ENCODE measurements at places on chromosomes 7 and 10.

DNA sequence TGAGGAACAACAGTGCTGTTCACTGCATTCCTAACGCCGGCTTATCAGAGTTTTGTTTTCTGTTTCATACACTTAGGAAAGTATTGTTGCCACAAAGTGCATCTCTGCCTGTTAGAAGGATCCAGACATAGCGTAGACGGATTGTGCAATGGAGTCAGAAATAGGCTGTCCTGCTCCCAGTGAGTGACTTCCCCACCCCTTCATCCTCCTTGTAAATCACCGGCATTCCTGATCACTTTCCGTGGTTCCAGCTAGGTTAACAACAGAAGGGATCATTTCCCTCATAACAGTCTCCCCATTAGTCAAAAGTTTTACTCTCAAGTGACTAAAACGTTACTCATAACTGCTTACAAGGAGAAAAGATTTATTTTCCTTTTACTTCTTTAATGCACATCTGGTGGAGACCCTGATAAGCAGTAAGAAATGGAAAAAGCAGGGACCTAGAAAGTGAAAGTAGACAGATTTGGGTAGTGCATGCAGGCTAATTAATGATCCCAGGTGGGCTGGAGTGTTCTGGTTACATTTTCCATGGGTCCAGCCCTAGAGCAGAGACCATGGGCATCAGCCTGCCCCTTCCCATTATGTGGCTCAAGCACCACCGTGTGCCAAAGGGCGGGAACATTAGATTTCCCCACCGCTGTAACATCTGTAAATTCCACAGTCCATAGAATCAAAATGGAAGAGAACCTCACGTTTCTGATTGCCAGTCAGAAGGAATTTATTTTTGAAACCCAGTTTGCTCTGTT is 395.1 kb upstream of the GALNT17 start:
- no peak for DNase-seq

DNA sequence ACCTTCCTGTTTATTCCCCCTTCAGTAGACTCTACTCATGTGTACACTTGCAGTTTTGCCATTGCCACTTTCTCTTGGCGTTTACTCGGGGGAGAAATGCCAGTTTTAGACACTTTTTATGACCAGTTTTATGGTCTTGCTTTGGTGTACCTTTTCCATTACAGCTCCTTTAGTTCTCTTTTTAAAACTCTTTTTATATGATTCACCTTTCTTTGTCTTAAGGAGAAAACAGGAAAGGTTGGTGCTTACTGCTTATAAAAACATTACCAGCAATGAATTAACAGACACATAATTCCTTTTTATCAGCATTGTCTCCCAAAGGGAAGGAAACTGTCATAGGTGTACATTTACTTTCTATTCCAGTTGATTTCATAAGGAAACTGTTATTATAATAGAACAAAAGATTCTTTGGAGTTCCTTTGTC is 11.9 kb downstream of the TSPAN13 start:
- no peak for DNase-seq

DNA sequence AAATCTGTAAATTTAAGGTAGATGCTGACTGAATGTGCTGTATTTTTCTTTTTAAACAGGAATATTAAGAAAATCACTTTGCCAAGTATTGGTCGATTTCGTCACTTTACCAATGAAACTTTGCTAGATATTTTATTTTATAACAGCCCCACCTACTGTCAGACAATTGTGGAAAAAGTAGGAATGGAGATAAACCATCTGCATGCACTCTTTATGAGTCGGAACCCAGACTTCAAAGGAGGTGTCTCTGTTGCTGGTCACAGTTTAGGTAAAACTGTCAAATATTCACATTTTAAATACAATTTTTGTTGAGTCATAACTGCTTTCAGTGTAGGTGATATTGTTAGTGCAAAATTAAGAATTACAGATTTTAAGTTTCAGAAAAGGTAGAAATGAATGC is 25.2 kb downstream of the SEC23IP start:
- peak; percentile 19 for DNase-seq

DNA sequence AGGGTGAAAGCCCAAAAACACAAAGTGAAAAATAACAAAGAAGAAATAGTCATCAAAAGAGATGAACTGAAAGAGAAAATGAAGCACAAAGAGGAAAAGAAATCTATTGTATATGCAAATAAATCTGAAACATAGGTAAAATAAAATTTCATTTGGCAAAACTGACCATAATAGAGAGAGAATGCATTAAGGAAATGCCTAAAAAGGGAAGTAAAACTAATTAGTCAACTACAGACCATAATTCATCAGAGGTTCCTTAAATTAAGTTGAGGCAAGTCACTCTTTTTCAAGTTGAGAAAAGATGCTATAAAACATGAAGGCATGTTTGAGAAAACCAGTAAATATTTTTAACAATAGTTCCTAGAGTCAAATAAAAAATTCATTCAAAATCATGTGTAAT is 233.3 kb downstream of the LRRN3 start:
- peak; percentile 33 for DNase-seq

DNA sequence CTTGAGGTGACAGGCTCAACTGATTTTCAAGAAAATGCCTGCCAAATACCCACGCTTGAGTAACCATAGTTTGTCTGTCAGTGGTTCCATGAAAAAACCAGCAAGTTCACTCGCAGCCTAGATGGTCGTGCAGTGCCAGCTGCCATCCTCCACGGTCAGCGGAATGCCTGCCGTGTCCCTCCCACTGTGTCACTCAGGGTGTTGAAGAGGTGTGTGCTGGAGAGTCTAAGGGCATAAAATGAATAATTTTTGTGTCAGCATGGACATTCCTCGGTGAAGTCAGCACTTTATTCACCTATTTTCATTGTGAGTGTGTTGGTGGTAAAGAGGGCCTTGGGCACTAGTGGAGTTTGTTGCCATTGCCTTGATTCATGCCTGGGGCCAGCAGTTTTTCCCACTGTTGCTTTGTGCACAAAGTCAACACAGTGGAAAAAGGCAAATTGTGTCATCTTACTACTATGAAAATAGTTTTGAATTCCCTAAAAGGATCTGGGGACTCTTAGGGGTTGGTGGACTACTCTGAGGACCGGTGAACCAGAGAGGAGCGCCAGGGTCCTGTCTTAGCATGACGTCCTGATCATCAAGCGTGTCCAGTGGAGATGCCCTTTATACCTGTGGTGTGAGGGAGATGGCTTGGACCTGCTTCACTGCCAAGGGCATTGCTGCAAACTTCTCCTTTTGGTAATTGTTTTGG is 17.6 kb downstream of the MINDY4 start:
- DNase-seq = no peak

DNA sequence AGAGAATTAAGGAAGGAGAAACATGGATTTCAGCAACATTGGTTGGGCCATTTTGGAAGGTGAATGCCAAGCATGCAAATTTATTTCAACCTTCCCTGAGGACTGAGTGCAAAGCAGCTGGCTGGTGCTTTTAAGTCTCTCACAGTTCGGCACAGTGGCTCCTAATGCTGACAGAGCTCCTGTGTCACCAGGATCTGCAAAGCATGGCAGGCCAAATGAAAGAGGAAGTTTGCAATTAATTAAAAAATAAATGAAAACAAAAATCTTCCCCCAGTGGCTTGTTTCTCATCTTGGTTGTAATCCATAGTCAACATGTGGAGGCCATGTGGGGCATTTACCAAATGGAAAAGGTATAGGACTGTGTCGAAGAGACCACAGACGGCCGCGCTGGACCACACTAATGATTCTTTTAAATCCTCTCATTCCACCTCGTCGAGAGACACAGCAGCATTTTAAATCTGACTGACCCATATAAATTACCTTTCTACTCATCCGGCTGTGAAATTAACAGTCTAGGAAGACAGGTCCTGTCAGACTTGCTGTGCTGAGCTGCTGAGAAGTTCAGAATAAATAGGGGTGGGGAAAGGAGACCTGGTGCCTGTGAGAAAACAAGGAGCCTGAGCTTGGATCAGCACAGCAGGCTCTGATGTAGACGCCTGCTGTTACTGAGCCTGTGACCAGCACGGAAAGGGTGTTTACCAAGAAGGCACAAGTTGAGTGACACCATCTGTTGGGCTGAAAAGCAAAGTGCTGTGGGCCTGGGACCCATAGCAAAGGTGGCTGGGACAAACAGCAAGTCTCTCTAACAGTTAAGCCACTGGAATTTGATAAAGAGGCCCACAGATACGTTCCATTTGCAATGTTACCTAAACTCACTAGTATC is 136.0 kb upstream of the COL1A2 start:
- no peak for DNase-seq

DNA sequence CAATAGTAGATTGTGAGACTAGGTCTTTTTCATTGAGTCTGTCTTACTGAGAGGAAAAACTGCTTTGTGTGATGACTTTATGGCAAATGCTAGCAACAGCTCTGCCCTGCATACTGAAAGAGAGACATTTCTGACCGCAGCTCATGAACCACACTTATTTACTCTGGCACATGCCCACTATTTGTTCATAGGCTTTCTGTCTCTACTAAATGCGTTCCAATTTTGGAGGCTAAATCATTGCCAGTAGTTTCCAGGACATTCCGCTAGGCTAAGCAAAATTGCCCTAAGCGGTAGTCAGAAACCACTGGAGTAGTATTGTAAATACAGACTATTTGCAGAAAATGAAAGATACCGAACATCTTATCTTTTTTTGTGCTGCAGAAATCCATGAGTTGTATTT is 55.6 kb upstream of the DLX6 start:
- DNase-seq = no peak

DNA sequence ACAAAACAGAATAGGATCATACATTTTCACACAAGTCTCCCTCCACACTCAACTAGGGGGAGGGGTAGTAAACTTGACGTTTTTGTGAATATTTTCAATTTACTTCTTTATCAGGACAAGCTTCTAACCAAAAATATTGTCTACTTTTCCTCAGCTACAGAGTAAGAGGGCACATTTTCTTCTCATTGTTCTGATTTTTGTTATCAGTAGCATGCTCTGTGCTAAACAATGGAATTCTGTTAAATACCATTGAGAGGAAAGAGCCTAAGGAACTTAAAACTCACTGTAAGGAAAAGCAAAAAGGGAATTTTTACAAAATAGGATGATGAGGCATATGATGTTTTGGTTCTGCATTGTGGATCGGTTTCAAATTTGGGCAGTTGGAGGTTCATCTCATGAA is 41.2 kb downstream of the ANLN start:
- no peak for DNase-seq

DNA sequence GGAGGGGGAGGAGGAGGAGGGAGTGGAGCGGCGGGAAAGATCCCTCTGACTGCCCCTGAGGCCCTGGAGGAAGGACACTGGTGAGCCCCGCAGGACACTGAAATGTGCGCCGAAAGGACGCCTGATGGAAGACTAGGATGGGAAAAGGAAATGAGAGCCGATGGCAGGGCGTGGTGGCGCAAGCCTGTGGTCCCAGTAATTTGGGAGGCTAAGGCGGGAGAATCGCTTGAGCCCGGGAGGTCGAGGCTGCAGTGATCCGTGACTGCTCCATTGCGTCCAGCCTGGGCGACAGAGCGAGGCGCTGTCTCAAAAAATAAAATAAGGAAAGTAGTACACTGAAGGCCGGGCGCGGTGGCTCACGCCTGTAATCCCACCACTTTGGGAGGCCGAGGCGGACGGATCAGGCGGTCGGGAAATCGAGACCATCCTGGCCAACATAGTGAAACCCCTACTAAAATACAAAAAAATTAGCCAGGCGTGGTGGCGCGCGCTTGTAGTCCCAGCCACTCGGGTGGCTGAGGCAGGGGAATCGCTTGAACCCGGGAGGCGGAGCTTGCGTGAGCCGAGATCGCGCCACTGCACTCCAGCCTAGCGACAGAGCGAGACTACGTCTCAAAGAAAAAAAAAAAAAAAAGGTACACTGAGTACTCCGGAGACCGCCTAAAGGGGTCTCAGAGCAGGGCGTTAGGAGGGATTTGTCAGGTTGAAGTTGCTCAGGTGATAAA is 561 bp upstream of the HNRNPF start:
- peak; percentile 73 for DNase-seq

- no peak for DNase-seq
Measured at GRCh38 chr10:29730458-29730857, 95.7 kb upstream of the SVIL start.

- no peak for DNase-seq
Measured at GRCh38 chr7:124009321-124009720, 23.5 kb downstream of the TMEM229A start.

DNA sequence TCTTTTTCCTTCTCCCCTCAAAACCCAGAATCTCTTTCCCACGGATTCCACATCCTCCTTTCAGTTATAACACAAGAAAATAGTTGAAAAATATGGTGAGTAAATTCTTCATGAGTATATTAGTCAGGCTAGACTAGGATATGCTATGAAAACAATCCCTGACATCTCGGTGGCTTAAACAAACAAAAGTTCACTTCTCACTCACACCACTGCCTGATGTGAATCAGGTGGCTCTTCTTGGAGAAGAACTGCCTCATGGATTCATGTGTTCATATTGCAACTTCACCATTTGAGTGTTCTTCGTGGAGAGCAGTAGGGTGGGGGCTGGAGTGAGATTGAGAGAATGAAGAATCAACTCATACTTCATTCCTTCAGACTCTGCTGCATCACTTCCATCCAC is 204.1 kb downstream of the PHF14 start:
- DNase-seq = no peak

GRCh38 chr7:26413007-26413691 is 121.5 kb downstream of the SNX10 start:
- no peak for DNase-seq

DNA sequence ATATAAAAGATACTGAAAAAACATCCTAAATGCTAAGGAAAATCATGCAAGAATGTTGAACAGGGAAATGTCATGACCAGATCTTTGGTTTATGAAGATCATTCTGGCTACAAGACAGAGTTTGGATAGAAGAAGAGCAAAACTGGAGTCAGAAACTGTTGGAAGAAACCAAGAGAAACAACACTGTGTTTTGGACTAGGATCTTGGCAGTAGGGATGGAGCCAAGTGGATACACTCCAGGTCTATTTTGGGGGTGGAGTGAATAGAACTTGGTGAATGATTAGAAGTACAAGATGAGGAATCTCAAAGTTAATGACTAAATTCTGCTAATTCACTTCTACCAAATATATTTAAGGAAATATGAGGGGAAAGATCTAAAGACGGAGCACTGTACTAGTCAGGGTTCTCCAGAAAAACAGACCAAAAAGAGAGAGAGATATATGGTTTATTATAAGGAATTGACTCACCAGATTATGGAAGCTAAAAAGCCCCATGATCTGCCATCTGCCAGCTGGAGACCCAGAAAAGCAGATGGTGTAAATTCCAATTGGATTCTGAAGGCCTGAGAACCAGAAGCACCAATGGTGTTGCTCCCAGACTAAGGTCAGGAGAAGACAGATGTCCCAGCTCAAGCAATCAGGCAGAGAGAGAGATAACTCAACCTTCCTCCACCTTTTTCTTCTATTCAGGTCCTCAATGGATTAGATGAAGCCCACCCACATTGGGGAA is 254.9 kb downstream of the TRIL start:
- DNase-seq = no peak

GRCh38 chr7:12436896-12437535 is 33.4 kb upstream of the VWDE start:
- DNase-seq = peak; percentile 64

GRCh38 chr7:90453931-90454330 is 15.5 kb upstream of the PTTG1IP2 start:
- no peak for DNase-seq

DNA sequence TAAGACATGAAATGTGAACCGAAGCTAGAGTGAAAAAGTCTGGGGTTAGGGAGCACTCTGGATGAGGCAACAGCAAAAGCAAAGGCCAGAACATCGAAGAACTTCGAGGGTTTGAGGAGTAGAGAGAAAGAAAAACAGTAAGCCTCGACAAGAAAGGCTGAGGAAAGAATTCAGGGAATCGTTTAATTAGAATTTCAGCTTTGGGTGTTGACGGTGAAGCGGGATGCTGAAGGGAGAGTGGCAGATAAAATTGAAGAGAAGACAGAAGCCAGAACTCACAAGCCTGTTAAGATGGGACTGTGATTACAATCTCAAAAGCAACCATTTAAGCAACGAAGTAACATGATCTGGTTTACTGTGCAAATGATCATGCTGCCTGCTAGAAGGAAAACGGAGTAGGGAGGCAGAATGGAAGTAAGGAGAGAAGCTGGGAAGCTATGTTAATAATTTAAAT is 2.1 kb downstream of the TRDMT1 start:
- DNase-seq = no peak
